ENCODE measurements at places on chromosomes 6 and 20. TPM values are rescaled to one million over a fixed set of nuclear protein-coding genes. Genes with fewer than 3 reads are reported as not detected.

- DNase-seq, result no peak
Measured at GRCh38 chr20:17380801-17381200, 150.4 kb downstream of the BFSP1 start.

- DNase-seq, result no peak
Measured at GRCh38 chr20:2535711-2536559, 438 bp upstream of the TMC2 start.

DNA sequence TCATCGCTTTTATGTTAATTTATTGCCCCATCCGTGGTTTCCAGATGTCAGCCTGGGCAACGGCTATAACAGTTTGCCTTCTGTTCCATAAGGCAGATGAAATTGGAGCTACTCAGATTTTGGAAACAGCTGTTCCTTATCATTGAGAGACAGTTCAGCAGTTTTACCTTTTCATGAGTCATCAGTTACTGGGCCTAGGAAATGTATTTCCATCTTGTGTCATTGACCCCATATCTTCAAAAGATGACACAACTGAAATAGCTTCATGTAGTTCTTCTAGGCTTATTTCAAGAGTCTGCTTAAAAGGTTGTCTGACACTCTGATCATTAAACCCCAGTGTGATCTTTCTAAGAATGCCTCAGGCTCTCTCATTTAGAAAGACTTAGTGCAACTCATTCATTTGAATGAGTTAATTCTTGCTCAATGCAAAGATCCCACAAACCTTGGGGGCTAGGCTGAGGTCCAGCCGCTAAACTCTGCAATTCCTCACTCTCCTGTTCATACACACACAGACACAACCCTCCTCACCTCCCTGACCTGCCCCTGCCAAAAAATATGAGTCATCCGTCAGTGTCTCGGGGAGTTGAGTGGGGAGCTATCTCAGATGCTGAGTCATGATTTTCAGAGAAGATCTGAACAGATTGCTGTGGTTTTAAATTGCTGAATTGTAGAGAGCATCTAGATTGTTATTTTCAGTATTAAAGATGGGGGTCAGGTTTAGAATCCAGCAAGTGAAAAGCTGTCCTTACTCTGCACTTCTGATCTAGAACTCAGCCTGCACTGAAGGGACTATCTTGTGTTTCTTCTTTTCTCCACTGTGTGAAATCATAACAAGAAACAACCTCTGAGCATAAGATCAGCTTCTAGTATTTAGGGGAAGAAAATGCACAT, 61.8 kb downstream of the RPP40 start:
- DNase-seq, result no peak

SNAP25 gene
- total RNA-seq, result not detected

DNA sequence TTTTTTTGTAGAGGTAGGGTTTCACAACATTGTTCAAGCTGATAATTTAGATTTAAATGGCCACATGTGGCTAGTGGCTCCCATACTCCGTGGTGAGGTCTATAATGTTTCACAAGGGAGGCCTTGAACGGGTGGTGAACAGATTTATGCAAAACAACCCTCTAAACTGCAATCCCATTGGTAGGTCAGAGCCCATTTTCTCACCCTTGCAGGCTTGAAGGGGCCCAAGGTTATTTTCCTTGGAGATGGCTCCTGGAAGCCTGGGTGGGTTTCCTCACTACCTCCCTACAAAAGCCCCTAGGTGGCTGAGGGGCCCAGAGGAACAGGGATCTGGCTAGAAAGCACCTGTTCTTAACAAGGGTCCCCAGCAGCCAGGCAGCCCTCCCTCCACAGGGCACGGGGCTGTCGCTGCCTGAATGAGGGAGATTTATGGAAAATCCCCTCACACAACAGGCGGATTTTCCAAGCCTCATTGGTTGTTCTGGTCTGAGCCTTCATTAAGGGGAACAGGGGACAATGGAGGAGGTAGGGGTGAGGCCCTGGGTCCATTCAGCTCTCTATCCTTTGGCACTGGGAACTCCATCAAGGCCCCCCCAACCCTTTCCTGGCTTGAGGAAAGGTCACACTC, 64.6 kb downstream of the VEGFA start:
- no peak for DNase-seq

GRCh38 chr6:132404330-132404729, 3.1 kb upstream of the MOXD1 start:
- no peak for DNase-seq

DNA sequence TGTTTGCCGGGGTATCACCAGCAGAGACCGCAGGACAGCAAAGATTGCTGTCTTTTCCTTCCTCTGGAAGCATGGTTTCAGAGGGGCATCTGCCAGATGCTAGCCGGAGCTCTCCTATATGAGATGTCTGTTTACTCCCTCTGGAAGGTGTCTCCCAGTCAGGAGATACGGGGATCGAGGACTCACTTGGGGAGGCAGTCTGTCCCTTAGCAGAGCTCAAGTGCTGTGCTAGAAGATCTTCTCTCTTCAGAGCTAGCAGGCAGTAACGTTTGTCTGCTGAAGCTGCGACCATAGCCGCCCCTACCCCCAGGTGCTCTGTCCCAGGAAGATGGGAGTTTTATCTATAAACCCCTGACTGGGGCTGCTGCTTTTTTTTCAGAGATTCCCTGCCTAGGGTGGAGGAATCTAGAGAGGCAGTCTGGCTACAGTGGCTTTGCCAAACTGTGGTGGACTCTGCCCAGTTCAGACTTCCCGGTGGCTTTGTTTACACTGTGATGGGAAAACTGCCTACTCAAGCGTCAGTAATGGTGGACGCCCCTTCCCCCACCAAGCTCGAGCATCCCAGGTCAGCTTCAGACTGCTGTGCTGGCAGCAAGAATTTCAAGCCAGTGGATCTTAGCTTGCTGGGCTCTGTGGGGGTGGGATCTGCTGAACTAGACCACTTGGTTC, 133.0 kb upstream of the FLRT3 start:
- no peak for DNase-seq

C6orf118 gene
- not detected for total RNA-seq

- DNase-seq, result no peak
Measured at GRCh38 chr6:161300823-161301222, 27.0 kb upstream of the AGPAT4 start.

TUBB2A gene
- 54.3 TPM for total RNA-seq

HTR1E gene
- not detected for total RNA-seq

PRDM1 gene
- 83.4 TPM for total RNA-seq

- DNase-seq, result peak; percentile 65
Measured at GRCh38 chr6:116531675-116532570, 13.6 kb downstream of the TRAPPC3L start.

Data from CD4-positive, alpha-beta T cell (primary cell).